Renal pelvis (tissue), 12 donors: ENCODE measurements at places on chromosomes 7 and 10. TPM values are rescaled to one million over a fixed set of nuclear protein-coding genes. Genes with fewer than 3 reads are reported as not detected.

NRP1 gene
- 149 TPM for polyA plus RNA-seq

CYP2C19 gene
- 0.30 TPM for polyA plus RNA-seq

KIF5B gene
- 149 TPM for polyA plus RNA-seq

FAM180A gene
- polyA plus RNA-seq = not detected

DNAH11 gene
- 1.9 TPM for polyA plus RNA-seq

ANKRD16 gene
- polyA plus RNA-seq = 12.0 TPM
